ENCODE measurements at places on chromosomes 7 and 10. TPM values are rescaled to one million over a fixed set of nuclear protein-coding genes. Genes with fewer than 3 reads are reported as not detected.
A peak's percentile ranks its signal among the peaks of the same experiment; 100 is the strongest.

DNA sequence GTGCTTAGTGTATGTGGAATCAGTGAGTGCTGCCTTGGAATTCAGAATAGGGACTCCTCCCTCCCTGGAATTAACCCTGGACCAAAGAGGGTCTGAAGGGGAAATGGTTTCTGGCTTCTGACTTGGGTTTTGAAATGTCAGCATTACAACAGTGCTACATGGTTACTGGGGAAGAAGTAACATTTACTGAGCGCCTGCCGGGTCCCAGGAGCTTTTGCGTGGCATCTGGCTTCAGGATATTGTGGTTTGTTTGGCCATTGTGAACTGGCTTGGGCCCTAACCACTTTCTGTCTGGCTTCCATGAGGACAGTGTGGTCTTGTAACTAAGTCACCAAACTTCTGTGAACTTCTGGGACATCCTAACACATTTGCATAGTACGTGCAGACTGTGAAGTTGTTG lies 21.3 kb downstream of the TSPAN15 start:
- no peaks in the 10 kb centered on the region for H3K36me3 ChIP-seq
- H3K4me3 ChIP-seq = no peak overlapping the region
- peaks cover 6% of the 10 kb centered on the region for H3K4me1 ChIP-seq
- peaks cover 10% of the 10 kb centered on the region for H3K27me3 ChIP-seq
- no peak overlapping the region for H3K27ac ChIP-seq
- DNase-seq = no peak

DNA sequence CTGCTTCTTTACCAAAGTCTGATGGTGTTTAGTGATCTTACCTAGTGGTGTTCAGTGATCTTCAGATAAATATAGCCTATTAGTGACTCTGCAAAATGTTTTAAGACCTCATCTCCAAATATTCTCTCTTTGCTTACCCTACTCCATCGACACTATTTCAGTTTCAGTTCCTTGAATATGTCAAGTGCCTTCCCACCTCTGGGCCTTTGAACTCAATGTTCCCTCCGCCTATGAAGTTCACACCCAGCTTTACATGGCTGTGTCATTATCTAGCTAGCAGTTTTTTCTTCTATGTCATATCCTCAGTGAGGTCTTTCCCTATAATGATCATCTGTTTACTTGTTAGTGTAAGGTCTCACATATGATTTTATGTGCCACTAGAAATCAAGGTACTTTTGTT lies 322.6 kb downstream of the DGKB start:
- no peak for DNase-seq
- H3K27me3 ChIP-seq = no peaks in the 10 kb centered on the region
- no peak overlapping the region for H3K4me3 ChIP-seq
- H3K36me3 ChIP-seq = no peaks in the 10 kb centered on the region
- H3K4me1 ChIP-seq = no peaks in the 10 kb centered on the region

- H3K36me3 ChIP-seq = no peaks in the 10 kb centered on the region
- DNase-seq = no peak
- H3K27me3 ChIP-seq = peaks cover 2% of the 10 kb centered on the region
- no peaks in the 10 kb centered on the region for H3K4me1 ChIP-seq
- H3K27ac ChIP-seq = no peak overlapping the region
- no peak overlapping the region for H3K4me3 ChIP-seq
Measured at GRCh38 chr10:71232089-71232998, 20.0 kb downstream of the UNC5B start.

DNA sequence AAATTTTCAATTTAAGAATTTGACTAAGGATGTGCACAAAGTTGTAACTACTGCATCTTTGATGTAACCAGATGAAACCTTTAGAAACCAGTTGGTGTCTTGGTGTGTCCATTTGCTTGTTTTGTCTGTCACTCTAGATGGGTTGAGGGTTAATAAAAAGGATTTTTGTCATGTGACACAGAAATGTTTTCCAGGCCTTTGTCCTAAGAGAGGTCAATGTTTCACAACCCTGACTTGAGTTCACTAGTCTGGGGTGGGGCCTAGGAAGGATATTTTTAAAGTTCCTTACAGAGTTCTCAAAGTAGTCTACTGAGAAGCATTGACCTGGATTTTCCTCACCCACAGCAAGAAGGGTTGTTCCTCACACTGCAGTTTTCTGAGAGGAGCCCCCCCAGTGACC lies 90.3 kb downstream of the HERPUD2 start:
- H3K27me3 ChIP-seq = peaks cover 3% of the 10 kb centered on the region
- no peak overlapping the region for H3K27ac ChIP-seq
- no peaks in the 10 kb centered on the region for H3K36me3 ChIP-seq
- no peaks in the 10 kb centered on the region for H3K4me1 ChIP-seq
- no peak overlapping the region for H3K4me3 ChIP-seq
- no peak for DNase-seq

DNA sequence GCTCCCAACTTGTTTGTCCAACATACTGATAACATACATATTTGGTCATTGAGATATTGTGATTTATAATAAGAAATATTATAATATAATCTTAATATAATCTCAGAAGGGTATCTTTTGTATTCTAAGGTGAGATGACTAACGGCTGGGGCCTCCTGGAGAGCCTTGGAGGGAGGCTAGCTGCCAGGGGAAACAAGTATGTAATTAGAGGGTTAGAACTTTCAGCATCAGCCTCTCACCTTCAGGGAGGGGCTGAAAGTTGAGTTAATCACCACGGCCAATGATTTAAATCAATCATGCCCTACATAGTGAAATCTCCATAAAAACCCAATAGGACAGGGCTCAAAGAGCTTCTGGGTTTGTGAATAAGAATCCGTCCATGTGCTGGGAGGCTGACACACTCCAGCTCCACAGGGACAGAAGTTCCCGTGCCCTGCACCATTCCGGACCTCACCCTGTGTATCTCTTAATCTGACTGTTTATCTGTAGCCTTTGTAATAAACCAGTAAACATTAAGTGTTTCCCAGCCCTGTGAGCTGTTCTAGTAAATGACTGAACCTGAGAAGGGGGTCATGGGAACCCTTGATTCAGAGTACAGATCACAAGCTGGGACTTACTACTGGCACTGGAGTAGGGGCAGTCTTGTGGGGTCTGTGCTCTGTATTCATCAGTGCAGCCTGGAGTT lies 86.3 kb upstream of the STEAP1B start:
- H3K27me3 ChIP-seq = peaks cover 43% of the 10 kb centered on the region
- no peak overlapping the region for H3K27ac ChIP-seq
- H3K4me1 ChIP-seq = peaks cover 11% of the 10 kb centered on the region
- no peak for DNase-seq
- no peaks in the 10 kb centered on the region for H3K36me3 ChIP-seq

DNA sequence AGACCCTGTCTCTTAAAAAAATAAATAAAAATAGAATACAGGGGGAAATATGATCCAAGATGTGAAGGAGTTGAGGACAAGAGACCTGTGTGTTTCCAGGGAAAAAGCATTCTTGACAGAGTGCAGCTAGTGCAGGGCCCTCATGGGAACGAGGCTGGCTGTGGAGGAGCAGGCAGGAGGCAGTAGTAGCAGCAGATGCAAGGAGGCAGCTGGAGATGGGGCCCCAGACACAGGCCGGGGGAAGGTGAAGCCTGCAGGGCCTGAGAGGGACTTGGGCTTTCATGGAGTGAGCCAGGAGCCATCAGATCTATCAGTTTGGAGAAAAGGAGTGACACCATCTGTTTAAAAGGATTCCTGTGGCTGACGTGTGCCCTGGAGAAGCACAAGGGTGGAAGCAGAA lies 71.4 kb upstream of the ZNF438 start:
- no peaks in the 10 kb centered on the region for H3K27me3 ChIP-seq
- no peak for DNase-seq
- peaks cover 5% of the 10 kb centered on the region for H3K36me3 ChIP-seq
- H3K4me3 ChIP-seq = no peak overlapping the region
- H3K27ac ChIP-seq = peak overlapping the region; percentile 29

DNA sequence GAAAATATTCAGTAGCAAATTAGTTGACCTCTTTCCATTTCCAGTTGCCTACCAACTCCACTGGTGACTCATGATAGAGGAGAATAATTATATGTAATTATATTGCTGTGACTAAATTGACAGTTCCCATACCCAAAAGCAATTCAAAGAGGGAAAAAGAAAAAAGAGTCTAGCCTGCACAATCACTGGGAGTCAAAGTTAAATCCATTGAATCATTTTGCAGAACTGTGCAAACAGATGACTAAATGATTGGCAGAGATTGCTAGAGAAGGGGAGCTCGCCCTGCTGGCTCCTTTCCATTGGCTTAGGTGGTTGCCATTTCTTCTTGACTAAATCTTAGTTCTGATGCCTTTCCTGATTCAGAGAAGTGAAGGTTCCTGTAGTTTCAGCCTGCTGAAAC lies 1228.6 kb upstream of the SORCS1 start:
- DNase-seq = no peak
- H3K36me3 ChIP-seq = no peaks in the 10 kb centered on the region
- no peaks in the 10 kb centered on the region for H3K4me1 ChIP-seq
- no peaks in the 10 kb centered on the region for H3K27me3 ChIP-seq
- H3K4me3 ChIP-seq = no peak overlapping the region

Gene AGBL3
- total RNA-seq = 1.5 TPM

Gene MSS51
- 3.1 TPM for total RNA-seq

Gene STEAP2
- not detected for total RNA-seq

Gene GRID2IP
- total RNA-seq = 0.12 TPM

Gene USP54
- total RNA-seq = 9.7 TPM

Gene NUTM2A
- total RNA-seq = not detected

Gene COX19
- total RNA-seq = 18.6 TPM

Gene ADIRF
- not detected for total RNA-seq

Gene LIPN
- not detected for total RNA-seq

Data from activated T-helper 1 cell treated with anti-CD3 and anti-CD28 coated beads, Interleukin-12 subunit alpha, Interleukin-12 subunit beta, Interleukin-2, Interleukin-4 antibody, amounts not matched to agents 30 ng/mL and 10 ng/mL and 1 ng/mL, durations not matched to agents 14 hours and 24 hours and 36 hours (primary cell).